ENCODE measurements at places on chromosomes 4 and X.

DNA sequence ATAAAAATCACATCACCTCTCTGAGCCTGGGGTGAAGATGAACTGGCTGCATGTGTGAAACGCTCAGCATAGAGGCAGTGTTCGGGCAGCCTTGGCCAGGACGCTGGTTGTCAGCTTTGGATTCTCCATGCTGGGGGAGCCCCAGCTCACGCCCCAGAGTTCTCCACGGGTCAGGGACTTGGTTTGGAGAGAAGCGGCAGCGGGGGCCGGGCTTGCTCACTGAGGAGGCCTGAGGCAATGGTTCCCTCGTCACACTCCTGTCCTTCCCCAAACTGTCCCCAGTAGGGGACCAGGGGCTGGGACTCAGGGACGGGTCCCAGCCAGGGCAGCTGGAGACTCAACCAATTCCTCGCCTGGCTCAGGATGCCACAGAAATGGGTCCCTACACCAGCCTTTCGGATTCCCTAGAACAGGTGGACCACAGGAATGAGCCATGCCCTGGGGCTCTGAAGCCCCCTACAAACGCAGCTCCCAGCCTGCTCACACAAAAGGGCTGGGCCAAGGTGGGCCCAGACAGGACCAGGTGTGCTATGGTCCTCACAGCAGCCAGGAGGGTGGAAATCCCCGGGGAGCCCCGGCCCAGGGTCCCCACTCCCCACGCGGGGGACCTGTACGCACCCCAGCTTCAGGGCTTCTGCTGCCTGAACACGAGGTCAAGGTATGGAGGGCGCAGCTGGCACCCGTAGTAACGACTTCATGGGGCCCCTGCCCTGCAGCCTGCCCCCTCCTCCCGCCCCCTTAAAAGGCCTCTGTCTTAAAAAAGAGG is 1.4 kb downstream of the MXD4 start:
- no peak for DNase-seq

- DNase-seq: no peak
Observed at GRCh38 chr4:109065006-109065405, 237.5 kb downstream of the COL25A1 start.

GRCh38 chr4:2849267-2850152 is 5.9 kb downstream of the ADD1 start:
- DNase-seq: no peak

DNA sequence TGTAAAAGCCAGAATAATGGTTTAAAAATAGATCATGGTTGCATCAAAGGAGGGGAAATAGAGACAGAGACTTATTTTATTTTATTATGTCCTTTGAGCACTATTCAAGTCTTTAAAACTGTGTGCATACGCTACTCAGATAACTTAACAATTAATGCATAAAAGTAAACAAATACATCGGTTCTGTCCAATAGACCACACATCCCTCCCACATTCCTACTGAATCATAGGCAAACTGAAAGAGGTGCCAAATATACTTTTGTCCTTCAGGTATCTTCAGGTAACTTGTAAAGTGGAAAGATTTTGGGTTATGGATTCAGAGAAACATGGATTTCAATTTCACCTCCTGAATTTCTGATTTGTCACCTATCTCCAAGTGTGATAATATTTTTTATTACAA is 91.3 kb downstream of the SPOCK3 start:
- DNase-seq: no peak

DNA sequence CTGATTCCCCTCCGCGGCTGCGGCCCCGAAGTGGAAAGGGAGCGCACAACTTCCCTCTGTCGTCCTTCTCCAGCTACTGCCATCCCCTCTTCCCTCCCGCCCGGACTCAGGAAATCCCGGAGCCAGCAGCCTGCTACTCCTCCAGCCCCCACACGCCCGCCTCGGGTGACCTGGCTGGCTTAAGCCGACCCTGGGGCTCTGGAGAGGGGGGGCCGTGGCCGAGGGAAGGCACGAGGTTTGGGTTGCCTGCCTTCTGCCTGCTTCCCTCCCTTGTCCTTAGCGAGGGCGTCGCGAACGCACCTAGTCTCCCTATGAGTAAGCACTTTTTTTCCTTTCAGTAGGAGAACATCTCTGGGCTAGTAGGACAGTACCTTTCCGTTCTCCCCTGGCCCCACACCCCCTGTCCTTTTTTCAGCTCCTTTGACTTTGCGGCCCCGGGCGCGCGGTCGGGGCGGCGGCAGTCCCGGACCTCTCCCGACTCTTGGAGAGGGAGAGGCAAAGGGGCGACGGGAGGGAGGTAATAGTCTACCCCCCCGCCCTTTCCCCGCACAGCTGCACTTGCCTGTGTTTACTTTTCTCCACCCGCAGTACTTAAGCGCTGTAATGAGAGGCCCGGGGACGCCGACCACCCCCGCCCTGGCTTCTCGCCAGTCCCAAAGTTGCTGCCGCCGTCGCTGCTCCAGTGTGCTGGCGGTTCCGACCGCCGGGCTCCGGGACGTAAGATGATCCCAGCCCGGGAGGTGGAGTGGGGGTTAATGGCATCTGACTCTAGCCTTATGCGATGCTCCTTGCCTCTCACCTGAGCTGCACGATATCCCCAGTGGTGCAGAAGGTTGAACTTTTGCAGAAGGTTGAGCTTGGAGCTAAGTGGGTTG is 868 bp downstream of the PLS3 start:
- peak; percentile 51 for DNase-seq

GRCh38 chr4:15006416-15007024 is 4.2 kb downstream of the CPEB2 start:
- DNase-seq: no peak

GRCh38 chr4:148442832-148443511 is 758 bp upstream of the NR3C2 start:
- no peak for DNase-seq

DNA sequence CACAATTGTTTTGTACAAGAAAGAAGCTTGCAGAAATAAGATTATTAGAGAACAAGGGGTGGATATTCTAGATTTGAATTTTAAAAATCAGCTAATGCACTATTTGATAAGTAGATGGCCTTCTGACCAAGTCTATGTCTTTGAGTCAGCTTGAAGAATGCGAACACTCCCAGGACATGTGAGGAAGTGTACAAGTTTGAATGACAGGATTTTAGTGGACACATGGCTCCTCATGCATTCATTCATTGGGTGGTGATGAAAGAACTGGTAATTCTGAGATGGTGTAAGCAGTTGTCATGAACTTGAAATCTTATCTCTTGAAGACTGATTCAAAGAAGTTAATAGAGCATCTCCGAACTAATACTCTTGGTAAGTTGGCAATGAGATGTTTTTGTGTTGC is 548.2 kb upstream of the CNKSR2 start:
- no peak for DNase-seq

DNA sequence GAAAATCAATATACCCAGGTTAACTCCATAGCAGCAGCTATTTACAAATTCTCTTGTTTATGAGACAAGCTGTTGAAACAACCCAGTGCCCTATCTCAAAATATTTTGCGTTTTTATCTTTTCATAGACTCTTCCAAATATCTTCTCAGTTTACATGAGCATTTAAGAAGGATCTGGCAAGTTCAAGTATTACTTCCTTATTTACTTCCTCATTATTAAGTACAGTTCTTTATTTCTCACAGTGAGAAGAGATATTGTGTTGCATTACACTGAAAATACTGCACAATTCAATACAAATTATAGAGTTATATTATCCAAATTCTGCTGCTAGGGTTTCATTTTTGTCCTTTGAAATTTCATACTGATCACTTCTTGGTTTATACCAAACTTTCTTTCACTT is 43.6 kb upstream of the UCP1 start:
- DNase-seq: no peak

GRCh38 chr4:94827481-94828110 is 69.8 kb downstream of the BMPR1B start:
- peak; percentile 86 for DNase-seq

- DNase-seq: no peak
Observed at GRCh38 chr4:74293558-74293957, 14.7 kb upstream of the EPGN start.

DNA sequence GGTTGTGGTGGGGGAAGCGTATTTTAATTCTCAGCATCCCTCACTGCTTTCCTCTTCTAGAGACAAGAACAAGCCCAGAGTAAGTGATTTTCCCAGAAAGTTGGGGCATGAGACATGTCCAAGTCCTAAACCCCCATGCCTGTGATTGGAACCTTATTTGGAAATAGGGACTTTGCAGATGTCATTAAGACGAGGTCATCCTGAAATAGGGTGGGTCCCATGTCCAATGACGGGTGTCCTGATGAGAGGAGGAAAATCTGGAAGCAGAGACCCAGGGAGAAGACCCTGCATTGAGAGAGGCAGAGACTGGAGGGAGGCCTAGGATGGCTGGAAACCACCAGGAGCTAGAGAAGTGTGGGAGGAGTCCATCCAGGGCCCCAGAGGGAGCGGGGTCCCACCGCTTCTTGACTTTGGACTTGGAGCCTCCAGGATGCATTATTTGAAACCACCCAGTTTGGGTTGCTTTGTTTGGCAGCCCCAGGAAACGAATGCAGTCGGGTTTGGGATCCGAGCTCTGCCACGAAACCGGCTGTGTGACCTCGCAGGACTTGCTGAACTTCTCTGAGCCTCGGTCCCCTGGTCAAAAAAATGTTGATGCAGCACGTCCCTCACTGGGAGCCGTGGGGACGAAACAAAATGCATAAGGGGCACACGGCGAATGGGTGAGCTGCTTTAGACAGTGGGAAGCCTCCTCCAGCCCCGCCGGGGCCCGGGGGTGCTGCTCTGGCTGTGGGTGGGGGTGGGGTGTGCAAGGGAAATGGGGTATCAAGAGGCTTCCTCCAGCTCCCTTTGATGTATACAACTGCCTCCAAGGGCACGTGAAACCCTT is 113.9 kb downstream of the CPZ start:
- no peak for DNase-seq

DNA sequence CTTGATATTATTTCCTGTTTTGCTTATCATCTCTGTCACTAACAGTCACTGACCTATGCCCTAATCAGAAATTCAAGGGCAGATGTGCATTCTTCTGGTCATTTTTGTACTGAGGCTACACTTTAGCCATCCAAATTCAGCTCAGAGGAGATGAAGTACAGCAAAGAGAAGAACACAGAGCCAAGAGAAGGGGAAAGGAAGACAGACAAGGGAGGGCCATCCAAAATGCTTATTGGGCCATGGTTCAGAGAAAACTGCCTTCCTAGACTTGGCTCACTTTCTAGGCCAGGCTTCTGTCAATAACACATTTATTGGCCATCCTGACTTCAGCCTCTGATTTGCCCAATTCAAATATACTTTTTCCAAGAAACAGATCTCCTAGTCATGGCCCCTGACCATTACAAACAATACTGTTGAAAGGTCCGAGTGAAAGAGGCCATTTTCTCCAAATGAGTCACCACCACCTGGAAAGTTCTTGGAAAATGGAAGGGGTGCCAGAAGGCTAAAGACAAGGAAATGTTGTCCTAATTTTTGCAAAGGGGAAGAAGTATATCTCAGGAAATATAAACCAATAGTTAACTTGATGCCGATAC is 56.4 kb downstream of the DCX start:
- no peak for DNase-seq

DNA sequence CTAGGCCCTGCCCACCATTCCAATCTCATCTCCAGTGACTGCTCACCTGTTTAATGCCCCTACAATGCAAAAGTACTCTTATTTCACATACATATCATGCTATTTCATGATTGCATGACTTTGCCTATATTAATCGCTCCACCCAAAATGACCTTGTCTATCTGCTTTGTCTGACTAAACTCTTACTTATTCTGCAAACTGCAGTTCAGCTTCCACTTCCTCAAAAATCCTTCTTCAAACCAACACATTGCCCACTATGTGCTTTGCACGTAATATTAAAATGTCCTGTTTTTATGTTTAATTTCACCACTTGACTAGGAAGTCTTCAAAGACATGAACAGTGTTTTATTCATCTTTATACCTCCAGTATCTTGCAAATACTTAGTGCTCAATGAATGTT is 229.6 kb downstream of the OPHN1 start:
- no peak for DNase-seq

GRCh38 chrX:7690842-7691241 is 152.1 kb upstream of the VCX start:
- DNase-seq: no peak

GRCh38 chr4:121989715-121990114 is 37.9 kb upstream of the TRPC3 start:
- DNase-seq: peak; percentile 73

- peak; percentile 14 for DNase-seq
Observed at GRCh38 chr4:189022440-189023035, 883.3 kb downstream of the TRIML1 start.

- no peak for DNase-seq
Observed at GRCh38 chr4:41024556-41025491, 189.5 kb downstream of the APBB2 start.

DNA sequence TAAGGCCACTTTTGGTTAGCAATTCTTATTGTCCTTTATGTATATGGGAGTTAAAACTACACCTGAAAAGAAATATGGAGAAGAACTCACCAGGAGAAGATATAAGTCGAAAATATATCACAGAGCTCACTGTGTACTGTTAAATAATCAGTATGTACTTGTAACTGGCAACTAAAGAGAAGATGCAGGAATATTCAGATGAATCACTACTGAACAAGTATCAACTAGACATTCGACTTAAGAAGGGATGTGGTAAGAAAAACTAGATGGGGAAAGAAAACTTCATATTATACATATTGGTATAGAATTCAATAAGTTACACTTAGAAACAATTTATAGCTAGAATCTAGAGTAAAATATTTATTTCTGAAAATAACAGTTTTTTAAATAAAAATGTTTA is 230.0 kb downstream of the CAMK2D start:
- DNase-seq: no peak

GRCh38 chrX:20313899-20314298 is 47.2 kb upstream of the RPS6KA3 start:
- no peak for DNase-seq

GRCh38 chr4:105963461-105964400 is 68.5 kb downstream of the NPNT start:
- DNase-seq: no peak

DNA sequence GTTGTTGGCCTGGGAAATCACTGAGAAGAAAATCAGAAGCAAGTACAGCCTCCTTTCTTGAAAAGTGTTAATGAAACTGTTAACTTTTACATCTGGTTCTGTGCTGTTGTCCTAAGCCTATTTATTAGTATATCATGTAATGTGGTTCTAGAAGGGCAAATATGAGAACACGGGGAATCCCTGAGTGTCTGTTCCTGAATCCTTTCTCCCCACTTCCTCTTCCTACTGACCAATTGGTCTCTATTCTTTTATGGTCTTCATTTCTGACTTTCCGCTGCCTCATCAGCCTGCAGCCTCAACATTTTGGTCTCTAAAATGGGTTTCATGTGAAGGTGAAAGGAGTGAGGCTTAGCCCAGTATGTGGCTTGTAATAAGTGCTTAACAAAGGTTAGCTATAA is 159.9 kb upstream of the MAMLD1 start:
- no peak for DNase-seq

- DNase-seq: no peak
Observed at GRCh38 chrX:140038842-140039241, 73.5 kb upstream of the CXorf66 start.

- no peak for DNase-seq
Observed at GRCh38 chr4:19547463-19547862, 704.2 kb upstream of the SLIT2 start.

GRCh38 chr4:80333121-80333520 is 2.4 kb upstream of the CFAP299 start:
- peak; percentile 24 for DNase-seq
